ENCODE measurements at places on chromosomes 1 and 21.
A peak's percentile ranks its signal among the peaks of the same experiment; 100 is the strongest.

GRCh38 chr1:54721719-54722118 lies 6.1 kb downstream of the TTC4 start:
- no peak for DNase-seq

- no peak for DNase-seq
Measured at GRCh38 chr1:157469752-157470675, 82.3 kb downstream of the FCRL5 start.

- DNase-seq = no peak
Measured at GRCh38 chr1:244276646-244277045, 175.1 kb downstream of the ADSS2 start.

DNA sequence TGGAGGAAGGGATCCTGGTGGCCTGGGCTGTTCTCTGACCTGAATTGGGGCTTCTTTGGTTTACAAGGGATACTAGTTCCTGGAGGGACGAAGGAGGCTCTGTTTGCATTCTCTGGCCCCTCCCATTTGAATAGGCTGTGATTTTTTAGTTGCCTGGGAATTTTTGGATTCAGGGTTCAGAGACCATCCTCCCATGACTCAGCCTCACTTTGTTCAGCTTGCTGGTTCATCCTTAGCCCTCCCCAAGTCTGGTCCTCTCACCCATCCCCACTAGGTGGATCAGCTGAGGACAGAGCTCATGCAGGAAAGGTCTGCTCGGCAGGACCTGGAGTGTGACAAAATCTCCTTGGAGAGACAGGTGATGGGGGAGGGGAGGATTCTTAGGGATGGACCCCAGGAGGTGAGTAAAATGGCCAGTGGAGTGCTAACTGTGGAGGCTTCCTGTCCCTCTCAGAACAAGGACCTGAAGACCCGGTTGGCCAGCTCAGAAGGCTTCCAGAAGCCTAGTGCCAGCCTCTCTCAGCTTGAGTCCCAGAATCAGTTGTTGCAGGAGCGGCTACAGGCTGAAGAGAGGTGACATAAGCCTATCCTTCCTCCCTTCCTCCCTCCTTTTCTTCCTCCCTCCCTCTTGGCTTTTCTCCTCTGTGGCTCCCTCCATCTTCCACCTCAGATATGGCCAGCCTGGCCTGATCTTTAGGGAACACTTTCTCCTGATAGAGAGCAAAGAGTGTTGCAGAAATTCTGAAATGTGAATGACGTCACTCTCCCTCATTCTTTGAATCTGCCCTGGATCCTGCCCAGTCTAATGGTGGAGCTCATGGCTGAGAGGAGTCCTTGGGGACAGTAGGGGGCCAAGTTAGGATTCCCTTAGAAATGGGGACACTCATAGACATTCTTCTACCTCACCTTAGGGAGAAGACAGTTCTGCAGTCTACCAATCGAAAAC lies 4.5 kb upstream of the TUFT1 start:
- DNase-seq = no peak

GRCh38 chr1:57963581-57963980 lies 539.7 kb upstream of the DAB1 start:
- no peak for DNase-seq

DNA sequence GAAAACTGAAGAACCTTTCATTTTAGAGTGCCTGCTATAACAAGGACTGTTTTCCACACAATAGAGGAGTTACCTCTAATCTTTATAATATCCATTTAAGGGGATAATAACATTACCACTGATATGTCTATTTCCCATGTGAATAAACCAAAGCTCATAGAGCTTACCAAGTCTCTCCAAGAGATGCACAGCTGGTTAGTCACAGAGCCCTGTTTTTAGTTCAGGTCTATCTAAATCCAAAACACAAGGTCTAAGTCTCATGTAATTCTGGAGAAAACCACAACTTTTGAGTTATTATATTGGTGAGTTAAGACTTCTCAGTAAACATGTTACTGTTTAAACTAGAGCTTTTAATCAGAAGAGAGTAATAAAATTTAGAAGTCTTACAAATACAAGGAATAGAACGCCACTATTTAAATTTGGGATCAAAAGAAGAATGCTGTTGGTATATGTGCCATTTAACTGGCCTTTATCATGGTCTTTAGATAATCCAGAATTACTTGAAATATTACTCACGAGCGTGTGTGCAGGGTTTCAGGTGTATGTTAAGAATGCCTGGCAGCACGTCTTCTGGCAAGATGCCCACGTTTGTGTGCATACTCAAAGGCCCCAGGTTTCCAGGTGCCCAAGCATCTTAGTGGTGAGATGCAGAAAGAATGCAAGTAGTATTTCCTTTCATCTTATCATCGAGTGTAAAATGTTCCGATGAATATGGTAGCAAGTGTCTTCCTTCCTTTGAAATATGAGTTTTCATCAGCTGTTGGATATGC lies 190.6 kb downstream of the FMN2 start:
- no peak for DNase-seq

GRCh38 chr1:66349242-66349641 lies 184.7 kb upstream of the SGIP1 start:
- no peak for DNase-seq

DNA sequence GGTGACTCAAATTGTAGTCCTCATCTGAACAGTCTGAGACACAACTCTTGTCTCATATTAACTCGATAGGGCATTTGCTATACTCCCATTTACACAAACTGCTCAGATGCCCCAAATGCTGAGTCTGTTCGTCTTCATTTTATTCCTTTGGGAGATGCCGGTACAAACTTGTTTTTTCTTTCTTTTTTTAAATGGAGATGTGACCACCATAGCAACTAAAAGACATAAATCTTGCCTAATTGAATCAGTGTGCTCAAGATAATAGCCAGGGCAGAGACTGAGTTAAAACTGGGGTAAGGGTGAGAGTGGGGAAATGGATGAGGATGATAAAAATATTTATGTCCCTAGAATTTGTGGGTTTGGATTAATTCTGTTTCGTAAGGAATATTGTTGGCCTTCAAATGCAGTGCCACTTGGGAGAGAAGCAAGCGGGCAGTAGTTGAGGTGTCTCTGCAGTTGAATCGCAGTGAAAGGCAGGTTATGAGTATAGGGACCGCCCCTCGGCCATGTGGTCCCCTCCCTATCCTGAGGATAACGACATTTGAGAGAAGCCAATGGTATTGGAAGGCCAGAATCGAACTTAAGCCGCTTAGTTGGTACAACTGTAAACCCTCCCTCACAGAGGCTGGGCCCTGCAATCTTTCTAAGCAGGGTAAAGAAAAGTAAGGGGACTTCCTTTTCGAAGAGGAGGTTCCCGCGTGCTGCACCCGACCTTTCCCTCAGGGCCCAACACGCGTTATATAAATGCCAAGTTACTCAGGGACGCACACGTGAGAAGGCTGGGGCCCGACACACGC lies 859 bp upstream of the LRRC8B start:
- DNase-seq = no peak

GRCh38 chr1:168085401-168085872 lies 51.3 kb downstream of the GPR161 start:
- DNase-seq = peak; percentile 19

- no peak for DNase-seq
Measured at GRCh38 chr1:20442920-20443625, 42.9 kb downstream of the CAMK2N1 start.

DNA sequence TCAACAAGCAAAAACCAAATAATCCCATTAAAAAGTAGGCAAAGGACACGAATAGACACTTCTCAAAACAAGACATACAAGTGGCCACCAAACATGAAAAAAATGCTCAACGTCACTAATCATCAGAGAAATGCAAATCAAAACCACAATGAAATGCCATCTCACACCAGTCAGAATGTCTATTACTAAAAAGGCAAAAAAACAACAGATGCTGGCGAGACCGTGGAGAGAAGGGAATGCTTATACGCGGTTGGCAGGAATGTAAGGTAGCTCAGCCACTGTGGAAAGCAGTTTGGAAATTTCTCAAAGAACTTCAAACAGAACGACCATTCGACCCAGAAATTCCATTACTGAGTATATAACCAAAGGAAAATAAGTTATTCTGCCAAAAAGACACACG lies 145.1 kb upstream of the EDN2 start:
- DNase-seq = no peak

GRCh38 chr1:101276818-101277217 lies 40.0 kb downstream of the S1PR1 start:
- DNase-seq = no peak

- DNase-seq = no peak
Measured at GRCh38 chr21:39096754-39097153, 86.5 kb downstream of the PSMG1 start.

- DNase-seq = peak; percentile 38
Measured at GRCh38 chr1:115929881-115930280, 46.4 kb upstream of the SLC22A15 start.

- DNase-seq = no peak
Measured at GRCh38 chr21:29080454-29080941, 7.0 kb upstream of the CCT8 start.

GRCh38 chr1:175183586-175183985 lies 9.0 kb downstream of the KIAA0040 start:
- no peak for DNase-seq

DNA sequence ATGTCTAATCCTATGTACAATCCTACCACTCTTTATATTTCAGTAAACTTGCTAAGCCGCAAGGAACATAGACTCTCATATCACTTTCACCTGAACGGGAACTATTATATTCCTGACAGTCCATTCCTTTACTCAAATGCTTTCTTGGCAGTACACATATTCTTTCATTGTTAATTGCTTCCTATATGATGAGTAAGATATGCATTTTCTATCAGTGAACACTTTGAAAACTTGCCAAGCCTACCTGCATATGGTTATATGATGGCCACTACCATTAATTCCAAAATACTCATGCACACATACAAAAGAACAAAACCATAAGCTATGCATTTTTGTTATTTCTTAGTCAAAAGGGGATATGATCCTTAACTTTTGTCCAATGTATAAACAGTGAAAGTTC lies 341.5 kb downstream of the VAV3 start:
- DNase-seq = no peak

- no peak for DNase-seq
Measured at GRCh38 chr1:27029517-27029916, 16.9 kb upstream of the TENT5B start.

DNA sequence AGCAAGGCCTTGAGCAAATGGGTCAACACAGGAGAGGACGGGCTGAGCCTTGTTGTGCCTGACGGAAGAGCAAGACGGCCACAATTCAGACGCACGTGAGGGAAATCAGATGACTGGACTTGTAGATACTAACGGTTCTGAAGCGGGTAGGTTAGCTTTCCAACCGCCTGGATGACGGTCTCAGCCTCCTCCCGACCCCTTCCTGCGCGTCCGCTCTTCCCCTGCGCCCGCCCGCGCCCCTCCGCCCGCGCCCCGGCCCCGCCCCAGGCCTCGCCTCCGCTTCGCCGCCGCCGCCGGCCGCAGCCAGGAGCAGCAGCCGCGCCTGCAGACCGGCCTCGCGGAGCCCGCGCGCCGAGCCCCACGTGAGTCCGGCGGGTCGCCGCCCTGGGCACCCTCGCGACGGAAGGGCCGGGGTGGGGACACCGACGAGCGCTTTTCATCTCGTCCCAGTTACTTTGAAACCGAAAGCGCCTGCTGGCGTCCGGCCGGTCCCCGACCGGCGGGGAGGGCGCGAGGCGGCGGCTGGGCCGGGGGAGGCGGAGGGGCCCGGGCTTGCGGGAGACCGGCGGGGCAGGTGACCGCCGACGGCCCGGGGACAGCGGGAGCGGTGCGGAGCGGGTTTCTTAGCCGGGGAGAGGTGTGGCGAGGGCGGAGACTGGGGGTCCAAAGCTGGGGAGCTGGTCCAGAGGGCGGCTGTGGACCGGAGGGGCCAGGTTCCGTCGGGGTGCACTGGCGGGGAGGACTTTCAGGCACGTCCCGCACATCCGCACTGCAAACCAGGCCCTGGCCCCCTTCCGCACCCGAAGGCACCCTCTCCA lies at the start of gene TRAF5:
Gene TRAF5, plus strand, starts transcription at position 306 of the 818 bp plus-strand sequence. CDS start 26,407 bp downstream, outside the sequence.
- peak; percentile 22 for DNase-seq

DNA sequence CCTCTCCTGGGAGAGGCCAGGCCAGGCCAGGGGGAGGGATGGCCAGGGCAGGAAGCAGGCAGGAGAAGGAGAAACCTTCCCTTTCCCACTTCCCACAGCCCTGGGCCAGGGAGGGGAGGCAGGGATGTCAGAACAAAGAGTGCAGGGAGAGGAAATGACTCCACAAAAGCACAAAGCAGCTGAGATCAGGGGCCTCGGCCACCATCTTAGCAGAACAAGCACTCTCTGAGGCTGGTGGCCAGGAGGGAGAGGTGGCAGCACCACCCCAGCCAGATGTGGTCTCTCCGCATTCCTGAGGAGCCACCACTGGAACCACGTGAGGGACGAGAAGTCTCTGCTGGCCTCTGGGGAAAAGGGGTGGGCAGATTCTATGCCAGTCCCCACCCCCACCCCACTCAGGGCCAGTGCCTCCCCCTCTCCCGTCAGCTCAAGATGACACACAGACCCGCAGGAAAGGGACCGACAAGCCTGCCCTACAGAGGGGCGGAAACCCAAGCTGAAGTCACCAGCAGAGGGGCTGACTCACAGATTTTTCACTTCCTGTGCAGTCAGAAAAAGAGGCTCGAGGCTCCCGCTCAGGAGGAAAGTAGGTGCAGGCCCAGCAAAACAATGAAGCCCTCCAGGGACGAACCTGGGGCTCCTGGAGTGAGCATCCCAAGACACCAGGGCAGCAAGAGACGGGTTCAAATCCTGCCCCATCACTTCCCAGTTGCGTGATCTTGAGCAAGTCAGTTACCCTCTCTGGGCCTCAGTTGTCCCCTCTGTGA lies 24.1 kb upstream of the ALDH4A1 start:
- DNase-seq = no peak

DNA sequence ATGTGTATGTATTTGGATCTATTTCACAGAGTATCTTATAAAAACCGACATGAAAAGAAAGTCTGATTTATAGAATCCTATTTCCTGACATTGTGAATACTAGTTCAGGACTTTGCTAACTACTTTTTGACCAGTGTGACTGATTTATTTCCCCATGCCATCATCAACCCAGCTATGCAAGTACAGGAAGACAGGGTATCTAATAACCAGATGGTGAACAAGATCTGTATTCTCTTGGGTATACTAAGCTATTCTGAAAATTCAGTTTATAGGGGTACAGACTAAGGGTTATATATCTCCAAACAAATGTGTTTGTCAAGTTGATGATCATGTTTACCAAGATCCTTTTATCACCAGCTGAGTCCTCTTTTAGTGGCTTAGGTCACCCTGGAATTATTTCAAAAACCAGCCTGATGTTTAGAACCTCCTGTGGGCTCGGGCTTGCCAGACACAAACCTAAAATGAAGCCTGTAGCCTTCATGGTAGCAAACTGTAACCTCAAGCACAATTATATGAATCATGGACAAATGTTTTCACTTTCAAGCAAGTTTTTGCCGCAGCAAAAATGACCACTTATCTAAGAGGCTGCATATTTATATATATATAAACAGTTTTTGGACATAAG lies 185.1 kb downstream of the FGGY start:
- DNase-seq = no peak

All from forelimb muscle (tissue), 1 donor.